ENCODE measurements at places on chromosomes 1 and 21.
A peak's percentile ranks its signal among the peaks of the same experiment; 100 is the strongest.

GRCh38 chr1:205477121-205477758 lies 21.4 kb upstream of the BLACAT1 start:
- DNase-seq = no peak

- DNase-seq = no peak
Observed at GRCh38 chr1:43465505-43466067, 11.9 kb upstream of the HYI start.

DNA sequence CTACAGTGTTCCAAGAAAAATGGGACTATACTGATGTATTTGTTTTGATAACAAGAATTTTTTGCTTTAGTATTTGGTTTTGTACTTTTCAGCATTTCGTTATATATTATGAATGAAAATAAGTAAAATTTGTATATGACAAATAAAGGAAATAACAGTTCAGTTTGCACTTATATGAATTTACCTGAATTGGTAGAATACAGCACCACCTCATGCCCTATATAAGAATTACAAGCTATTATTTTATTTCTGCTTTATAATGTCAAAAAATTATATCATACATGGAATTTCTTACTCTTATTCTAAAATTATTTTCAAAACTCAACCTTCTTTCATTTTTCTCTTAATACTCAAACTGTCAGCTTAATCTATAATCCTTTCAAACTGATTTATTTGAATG lies 14.6 kb downstream of the EFCAB7 start:
- no peak for DNase-seq

DNA sequence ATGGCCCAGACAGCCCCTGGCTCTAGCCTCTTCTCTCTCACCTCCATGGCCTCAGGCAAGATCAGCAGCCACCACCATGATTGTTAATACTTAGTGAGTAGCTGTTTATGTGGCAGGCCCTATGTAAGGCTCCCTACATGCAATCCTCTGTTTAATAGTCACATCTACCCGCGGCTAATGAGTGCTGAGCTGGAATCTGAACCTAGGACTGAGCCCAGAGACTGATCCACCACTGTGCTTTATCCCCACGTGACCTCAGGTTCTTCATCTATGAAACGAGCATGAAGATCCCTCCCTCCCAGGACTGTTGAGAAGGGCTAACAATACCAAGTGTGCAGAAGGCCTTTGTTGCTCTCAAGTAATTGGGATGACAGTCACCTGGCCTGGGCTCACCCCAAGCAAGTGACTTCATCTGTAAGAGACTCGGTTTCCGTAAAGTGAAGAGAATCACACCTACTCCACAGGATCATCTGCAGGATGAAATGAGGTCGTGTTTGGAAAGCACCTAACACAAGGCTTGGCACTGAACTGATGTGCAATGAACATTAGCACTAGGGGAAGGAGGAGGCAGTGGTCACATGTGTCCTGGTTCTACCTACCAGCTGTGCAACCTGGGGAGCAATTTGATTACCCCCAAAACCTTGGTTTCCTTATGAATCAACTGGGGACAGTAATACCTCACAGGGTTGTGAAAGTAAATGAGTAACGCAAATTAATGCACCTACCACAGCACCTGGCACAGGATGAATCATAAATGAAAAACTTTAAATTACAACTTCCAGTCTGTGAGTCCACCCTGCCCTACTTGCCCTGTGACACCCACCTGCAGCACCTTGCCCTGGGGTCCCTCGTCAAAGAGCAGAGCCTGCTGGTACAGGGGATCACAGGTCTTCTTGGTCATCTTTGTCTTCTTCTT lies 37.2 kb downstream of the RIMS3 start:
- DNase-seq = no peak

DNA sequence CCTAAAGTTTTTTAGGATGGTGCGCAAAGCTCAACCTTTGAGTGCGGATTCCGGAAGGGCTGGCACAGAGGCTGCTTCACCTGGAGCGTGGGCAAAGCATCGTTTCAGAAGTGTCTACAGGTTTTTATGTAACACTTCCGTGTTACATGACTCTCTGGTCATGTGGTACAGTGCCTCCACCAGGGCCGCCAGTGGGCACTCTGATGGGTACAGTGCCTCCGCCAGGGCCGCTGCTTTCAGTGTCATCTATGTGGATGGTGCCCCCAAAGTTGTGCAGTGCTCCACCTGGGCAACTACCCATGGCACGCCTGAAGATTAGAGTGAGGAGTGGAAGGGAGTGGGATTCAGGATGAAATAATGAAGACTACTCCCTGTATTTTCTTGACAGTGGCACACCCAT lies 101.4 kb upstream of the C1orf174 start:
- DNase-seq = no peak

DNA sequence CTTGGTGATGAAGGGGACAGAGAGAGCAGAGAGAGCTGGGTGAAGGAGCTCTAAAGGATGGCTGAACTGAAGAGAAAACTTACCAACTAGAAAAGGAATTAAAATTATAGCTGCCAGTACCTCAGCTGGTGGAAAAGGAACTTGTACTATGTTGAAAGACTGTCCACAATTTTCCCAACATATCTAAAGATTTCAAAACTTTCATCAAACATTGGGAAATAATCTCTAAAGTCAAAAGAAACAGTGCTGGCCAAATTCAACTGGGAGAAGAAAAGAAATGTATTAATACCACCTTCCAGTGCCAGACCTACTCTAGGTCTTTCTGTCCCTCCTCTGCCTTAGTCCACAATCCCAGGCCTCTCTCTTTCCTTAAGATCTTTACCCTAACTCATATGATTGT lies 6.1 kb downstream of the SMG5 start:
- DNase-seq = no peak

GRCh38 chr1:58746757-58747156 lies 37.1 kb downstream of the JUN start:
- no peak for DNase-seq

DNA sequence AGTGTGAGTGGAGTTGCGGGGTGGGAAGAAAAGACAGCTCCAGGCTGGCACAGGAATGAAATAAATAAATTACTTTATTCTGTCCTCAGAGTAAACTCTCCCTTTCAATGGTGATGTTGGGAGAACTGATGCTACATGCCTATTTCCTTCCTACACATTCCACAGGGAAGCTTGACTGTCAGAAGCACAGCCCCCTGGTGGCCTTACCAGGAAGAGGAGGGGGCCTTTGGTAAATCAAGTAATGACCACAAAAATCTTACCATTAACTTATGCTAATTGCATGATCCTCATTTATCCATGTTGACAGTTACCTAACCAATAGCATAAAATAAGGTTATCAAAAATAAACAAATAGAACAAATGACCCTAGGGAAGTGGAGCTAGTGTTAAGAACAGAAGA lies 605.0 kb upstream of the PKN2 start:
- DNase-seq = no peak

- DNase-seq = peak; percentile 68
Observed at GRCh38 chr1:200890818-200891773, 3.6 kb upstream of the INAVA start.

- DNase-seq = no peak
Observed at GRCh38 chr1:202090994-202091393, 31.7 kb upstream of the GPR37L1 start.

GRCh38 chr1:12296623-12297022 lies 66.8 kb downstream of the VPS13D start:
- DNase-seq = no peak

DNA sequence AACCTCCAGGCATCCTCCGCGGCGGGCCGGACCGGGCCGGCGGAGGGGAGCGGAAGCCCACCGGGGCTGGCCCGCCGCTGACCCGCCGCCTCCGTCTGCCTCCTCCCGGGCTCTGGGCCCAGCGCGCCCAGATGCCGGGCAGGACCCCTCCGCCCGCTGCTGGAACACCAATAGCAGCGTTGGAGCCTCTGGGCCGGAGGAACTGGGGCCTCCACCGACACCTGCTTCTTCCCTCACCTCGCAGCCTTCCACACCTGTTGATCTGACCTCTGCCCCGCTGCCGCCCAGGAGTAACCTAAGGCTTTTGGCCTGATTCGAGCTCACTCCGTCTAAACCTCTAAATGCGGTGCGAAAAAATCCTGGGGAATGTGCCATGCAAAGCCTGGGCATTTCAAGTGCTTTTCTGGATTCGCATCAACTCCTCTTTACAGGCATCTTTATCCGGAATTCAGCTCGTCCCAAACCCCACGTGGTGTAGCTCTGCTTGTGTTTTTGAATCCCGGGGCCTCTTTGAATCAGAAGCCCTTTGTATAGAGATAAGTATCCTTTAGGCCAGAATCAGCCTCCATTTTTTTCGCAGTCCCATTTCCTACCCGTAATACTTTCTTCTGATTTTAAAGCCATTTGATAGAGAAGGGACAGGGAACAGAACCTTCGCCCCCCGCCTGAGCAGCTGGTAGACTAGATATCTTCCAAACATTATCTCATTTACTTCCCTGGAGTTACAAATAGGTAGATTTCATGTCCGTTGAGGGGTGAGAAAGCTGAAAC lies 680 bp upstream of the CNN3 start:
- no peak for DNase-seq

DNA sequence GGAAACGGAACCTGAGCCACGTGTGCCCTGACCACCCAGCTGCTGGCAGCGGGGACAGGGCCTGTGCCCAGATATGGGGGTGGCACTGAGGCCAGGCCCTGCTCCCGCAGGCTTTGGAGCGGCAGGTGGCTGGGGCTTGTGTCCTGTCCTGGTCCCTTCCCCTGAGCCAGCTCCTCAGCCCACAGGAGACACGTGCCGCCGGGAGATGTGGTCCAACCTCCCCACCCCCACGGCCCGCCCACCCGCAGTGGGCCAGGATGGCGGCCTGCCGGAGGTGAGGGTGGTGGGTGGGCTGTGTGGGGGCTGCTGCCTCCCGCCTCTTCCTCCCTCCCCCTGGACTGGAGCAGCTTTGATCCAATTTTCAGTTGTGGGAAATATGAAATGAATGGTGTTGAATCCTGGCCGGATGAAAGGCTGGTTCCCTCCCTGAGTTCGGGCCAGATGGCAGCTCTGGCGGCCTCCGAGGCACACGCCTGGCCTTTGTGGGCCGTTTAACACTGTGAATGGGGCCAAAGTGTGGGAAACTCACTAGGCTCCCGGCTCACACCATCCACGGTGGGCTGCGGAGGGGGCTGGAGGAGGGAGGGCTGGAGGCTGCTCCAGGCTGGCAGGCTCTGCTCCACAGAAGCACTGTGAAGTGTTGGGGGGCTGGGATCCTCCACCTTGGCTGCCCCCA lies 2.6 kb upstream of the HES5 start:
- no peak for DNase-seq

- no peak for DNase-seq
Observed at GRCh38 chr1:32763221-32763620, 53.9 kb downstream of the YARS1 start.

DNA sequence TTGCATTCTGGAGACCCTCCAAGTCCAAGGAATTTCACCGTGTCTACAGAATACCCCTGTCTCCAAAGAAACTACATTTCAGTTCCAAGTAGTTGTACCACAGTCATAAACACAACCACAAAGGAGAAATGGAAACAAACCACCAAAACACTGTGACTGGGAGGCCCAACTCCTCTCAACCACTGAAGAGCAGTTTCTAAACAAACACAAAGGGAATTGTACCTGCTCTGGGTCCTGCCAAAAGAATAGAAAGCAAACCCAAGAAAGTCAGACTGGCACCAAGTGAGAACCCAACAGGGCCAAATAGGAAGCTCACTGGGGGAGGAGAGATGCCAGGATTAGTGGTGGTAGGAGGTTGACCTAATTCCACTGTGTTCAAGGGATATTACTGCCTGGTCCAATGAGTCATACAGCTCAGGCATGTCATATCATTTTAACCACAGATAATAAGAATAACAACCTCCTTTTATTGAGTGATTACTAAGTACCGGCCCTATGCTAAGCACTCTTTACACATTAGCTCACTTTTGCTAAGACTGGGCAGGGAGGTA lies 123.9 kb upstream of the PPP2R5A start:
- DNase-seq = no peak

GRCh38 chr1:77825131-77825709 lies 45.8 kb downstream of the MIGA1 start:
- no peak for DNase-seq

DNA sequence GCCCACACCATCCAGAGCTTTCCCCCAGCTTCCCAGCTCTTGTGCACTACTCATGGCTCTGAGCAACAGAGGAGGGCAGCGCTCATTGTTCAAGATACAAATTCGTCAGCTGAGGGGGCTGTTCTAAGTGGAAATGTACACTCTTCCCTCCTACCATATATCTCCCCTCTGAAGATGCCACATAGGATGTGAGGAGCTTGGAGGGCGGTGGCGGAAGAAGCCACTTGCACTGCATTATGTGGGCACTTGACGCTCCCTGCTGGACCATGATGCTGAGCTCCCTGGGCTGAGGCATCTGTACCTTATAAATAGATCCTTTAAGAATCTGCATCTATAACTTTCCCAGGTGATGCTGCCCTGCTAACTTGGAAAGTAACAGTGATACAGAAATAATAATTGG lies 477.6 kb upstream of the DEPDC1 start:
- DNase-seq = no peak

- no peak for DNase-seq
Observed at GRCh38 chr1:151372058-151372934, at the start of gene SELENBP1. SELENBP1 (minus strand) TSS chr1:151372705; CDS start chr1:151372641, 64 bp downstream.

DNA sequence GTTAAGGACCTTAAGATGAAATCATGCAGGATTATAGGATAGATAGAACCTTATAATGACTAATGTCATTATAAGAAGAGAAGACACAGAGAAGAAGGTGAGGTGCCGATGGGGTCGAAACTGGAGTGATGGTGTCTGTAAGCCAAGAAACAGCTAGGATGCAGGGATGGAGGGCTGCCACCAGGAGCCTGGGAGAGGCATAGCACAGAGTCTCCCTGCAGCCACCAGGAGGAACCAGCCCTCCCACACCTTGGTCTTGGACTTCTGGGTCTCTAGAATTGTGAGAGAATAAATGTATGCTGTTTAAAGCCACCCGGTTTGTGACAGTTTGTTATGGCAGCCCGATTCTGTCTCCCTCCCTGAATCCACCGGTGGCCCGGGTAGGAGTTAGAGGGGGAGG lies 337.2 kb upstream of the AJAP1 start:
- DNase-seq = no peak

GRCh38 chr1:53959664-53960250 lies 13.6 kb downstream of the LRRC42 start:
- DNase-seq = no peak

DNA sequence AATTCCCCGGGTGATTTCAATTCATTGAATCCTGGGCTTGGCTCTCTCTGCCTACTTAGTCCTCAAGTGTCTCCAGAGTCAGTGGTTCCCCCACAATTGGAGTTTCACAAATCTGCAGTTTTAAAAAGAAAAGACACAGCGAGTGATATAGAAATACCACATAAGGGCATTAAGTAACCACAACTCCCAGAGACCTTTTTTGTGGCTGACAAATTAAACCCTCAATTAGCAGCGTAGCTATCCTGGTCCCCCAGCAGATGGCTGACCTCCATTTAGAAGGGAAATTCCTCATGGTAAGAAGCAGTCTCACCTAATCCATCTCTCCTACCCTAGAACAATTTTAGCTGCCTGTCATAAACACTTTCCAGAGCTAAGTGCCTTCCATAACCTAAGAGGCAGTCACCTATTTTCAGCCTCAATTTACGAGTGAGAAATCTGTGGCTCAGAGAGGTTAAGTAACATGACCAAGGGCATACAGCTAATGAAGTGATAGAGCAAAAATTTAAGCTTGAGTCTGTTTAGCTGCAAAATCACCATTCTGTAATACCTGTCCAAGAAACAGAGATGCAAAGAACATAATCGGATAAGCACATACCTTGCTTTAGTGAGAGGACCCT lies 56.0 kb upstream of the NBPF3 start:
- DNase-seq = no peak

GRCh38 chr1:176543360-176544129 lies 80.6 kb downstream of the PAPPA2 start:
- no peak for DNase-seq
